ENCODE measurements at places on chromosomes 2 and 18. TPM values are rescaled to one million over a fixed set of nuclear protein-coding genes. Genes with fewer than 3 reads are reported as not detected.

- ATAC-seq, result no peak
Measured at GRCh38 chr2:240217431-240218301, 77.2 kb upstream of the OTOS start.

DNA sequence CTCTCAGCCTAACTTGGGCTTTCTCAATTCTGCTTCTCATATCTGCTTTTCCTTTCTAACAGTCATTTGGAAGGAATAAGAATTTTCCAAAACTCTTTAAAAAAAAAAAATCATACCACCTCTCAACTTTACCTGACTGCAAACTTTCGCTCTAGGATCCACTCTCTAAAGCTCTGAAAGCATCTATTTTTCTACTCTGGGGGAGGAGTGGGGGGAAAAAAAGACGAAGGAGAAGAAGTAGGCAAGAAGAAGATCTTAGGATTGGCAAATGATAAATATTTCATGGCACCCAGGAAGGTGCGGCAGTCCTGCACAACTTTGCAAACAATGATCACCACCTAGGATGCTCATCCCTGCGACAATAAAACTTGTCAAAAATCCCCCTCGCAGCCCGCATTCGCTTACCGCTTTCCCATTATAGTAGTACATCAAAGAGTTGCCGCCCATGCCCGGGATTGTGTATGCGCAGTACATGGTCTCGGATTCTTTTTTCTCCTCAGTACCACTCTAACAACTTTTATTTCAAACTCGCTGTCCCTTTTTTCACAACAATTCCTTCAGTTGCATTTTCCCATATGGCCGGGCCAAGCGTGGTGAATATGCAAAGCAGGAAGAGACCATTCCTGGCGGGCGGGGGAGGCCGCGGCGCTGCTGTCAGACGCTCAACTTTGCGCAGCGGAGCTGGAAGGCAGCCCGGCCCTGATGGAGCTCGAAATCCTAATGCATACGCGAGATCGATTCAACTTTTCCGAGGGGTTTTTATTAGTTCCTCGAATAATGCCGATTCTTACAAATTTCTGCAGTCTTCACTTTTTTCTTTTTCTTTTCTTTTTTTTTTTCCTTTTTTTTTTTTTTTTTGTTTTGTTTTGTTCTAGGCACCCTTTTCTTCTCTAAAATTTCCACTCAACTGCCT is 266.5 kb downstream of the TCF4 start:
- ATAC-seq, result peak; percentile 84

IL1RL2 gene
- total RNA-seq, result 0.40 TPM

GRCh38 chr2:221103930-221104329 is 468.2 kb downstream of the EPHA4 start:
- ATAC-seq, result peak; percentile 49

- peak; percentile 47 for ATAC-seq
Measured at GRCh38 chr2:96320728-96321622, 4.1 kb upstream of the ITPRIPL1 start.

COL3A1 gene
- total RNA-seq, result 304 TPM

KHK gene
- 1.2 TPM for total RNA-seq

DNA sequence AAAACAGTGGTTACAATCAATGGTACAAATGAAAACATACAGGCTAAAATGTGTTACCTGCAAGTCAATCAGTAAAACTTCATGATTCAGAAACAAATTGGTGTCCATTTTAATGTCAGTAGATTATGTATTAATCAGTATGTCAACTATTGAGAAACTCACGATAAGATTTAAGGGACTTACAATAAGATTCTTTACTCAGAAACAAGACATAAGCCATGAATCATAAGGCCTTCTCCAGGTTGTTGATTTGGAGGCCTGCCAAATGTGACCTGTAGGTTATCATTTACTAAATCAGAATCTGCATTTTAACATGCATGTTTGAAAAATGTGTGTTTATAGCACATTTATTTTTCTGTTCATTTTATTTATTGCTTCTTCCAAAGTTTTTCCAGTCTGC is 623.1 kb downstream of the CCDC85A start:
- ATAC-seq, result no peak

GRCh38 chr2:205901491-205901890 is 184.5 kb downstream of the INO80D start:
- no peak for ATAC-seq

GRCh38 chr18:24930971-24931370 is 421.0 kb downstream of the ZNF521 start:
- ATAC-seq, result no peak

GRCh38 chr2:3611589-3611988 is 16.7 kb downstream of the COLEC11 start:
- no peak for ATAC-seq

- ATAC-seq, result peak; percentile 74
Measured at GRCh38 chr2:43226955-43227829, 786 bp upstream of the ZFP36L2 start.

DNA sequence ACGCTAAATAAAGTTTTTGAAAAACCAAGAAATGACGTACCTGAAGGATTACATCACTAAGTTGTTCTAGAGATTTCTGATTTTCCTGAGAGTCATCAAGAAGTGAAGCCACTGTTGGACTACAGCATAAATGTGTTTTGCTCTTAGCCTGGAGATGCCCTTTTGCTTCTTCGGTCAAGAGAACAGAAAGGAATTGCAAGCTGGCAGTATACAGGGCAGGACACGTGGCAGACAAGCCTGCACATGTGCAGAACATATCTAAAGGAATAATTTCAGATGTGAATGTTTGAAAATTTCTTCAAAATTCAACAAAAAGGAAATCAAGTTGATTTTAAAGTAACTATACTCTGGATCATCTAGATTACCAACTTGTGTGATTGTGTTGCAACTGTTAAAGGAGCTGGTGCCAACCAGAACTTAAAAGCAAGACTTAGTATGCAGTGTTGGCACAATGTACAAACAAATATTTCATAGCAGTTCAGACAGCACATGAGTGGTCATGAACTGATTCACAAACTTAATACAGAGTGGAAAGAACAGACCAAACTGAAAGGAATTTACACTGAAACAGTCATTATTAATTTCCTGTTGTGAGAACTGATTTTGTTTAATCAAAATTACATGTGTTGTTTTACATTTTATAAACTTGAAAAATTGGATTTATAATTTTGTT is 100.4 kb upstream of the CD226 start:
- ATAC-seq, result no peak

- ATAC-seq, result no peak
Measured at GRCh38 chr2:122329278-122329677, 573.8 kb downstream of the TSN start.

RNF152 gene
- 10.8 TPM for total RNA-seq

GRCh38 chr2:27255187-27255586 is 7.7 kb downstream of the SLC30A3 start:
- ATAC-seq, result no peak

MYCN gene
- 0.13 TPM for total RNA-seq

GPR35 gene
- total RNA-seq, result 0.93 TPM

DNA sequence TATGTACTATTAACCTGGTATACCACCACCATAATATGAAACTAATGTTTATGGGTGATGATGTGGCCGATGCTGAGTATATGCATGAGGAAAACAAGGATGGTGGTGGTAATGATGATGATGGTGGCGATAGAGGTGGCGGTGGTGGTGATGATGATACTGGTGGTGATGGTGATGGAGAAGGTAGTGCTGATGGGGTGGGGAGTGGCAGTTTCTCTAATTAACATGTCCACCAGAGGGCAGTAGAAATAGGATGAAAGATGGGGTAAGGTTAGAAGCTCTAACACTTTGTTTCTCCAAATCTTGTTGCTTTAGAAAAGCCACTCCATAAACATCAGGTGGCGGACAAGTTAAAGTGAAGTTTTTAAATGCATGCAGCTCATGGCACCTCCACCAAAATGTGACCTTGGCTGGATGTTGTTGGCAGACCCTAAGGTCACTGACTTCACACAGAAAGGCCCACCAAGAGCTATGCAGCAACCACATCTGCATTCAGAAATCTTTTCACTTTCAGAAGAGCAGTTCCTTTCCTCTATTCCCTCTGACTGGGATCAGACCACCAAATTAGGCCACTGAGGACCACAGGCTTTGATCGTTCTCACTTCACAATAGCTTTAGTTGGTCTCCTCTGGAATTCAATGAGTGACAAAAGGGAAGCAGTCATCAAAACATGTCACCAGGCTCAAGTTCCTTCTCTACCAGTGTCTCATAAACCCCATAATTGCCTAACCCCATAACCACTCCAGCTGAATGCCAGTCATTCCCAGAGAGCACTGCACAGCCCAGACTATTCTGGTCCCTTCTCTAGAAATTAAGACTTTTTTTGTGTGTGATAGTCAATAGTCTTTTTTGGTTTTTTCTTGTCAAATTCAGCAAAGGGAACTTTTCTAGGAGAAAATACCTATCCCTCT is 7.5 kb upstream of the BCL11A start:
- no peak for ATAC-seq

GRCh38 chr2:130371723-130372054 is 15.8 kb downstream of the PTPN18 start:
- ATAC-seq, result peak; percentile 23

GRCh38 chr2:195579776-195580555 is 77.1 kb upstream of the SLC39A10 start:
- ATAC-seq, result no peak
